Ovary (tissue), 10 donors: ENCODE measurements at places on chromosomes 5 and 9. TPM values are rescaled to one million over a fixed set of nuclear protein-coding genes. Genes with fewer than 3 reads are reported as not detected.

Gene PCDHB9
- polyA plus RNA-seq = 1.5 TPM

DNA sequence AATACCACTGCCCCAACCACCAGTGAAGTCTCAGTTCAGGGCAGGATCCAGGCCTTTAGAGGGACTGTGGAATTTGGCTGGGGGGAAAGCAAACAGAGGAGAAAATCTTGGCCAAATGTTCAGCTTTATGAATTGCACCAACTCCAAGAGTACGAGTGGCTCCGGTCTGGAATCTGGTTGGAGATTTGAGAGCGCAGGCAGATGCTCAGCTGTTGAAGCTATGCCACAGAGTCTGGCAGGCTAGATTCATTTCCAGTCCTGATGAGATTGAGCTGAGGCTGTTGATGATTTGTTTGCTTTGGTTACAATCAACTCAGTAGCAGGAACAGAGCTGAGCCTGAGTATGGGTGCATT is 9.1 kb upstream of the HSPB3 start:
- DNase-seq = no peak

- no peak for DNase-seq
Measured at GRCh38 chr9:88197016-88197415, 58.7 kb upstream of the SPATA31C2 start.

- DNase-seq = no peak
Measured at GRCh38 chr9:113381909-113382411, 5.2 kb upstream of the HDHD3 start.

Gene SPINK13
- polyA plus RNA-seq = not detected

GRCh38 chr9:93237540-93237939 is 53.6 kb downstream of the WNK2 start:
- no peak for DNase-seq

Gene SPATA31C1
- polyA plus RNA-seq = not detected

DNA sequence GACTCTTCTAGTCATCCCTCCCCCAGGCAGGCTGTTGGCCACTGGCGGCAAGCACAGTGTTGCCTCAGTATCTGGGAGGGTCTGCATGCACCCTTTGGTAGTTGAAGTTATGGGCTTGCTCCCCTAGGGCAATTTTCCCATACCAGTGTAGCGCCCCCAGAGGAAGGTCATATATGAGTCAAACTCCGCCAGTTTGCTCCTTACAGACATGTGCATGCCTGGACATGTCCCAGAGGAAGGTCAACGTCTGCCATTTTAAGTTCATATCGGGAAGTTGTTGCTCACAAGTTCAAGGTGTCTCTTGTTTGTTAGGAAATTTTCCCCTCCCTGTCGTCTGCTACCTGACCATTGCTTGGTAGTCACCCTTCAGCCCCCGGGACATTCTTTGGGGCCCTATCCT is 51.3 kb upstream of the MROH2B start:
- no peak for DNase-seq

Gene C9
- not detected for polyA plus RNA-seq

DNA sequence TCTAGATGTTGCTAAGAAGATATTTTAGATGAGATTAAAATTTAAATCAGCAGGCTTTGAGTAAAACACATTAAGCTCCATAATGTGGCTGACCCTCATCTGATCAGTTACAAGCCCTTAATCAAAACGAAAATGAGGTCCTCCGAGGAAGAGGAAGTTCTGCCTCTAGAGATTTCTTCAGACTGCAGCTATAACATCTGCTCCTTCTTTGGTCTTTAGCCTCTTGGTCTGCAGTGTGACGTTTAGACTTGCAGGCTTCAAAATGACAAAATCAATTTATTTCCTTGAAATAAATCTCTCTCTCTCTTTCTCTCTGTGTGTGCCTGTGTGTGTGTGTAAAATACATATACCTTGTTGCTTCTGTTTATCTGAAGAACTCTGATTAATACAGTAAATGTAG is 1429.8 kb upstream of the CDH9 start:
- DNase-seq = no peak

Gene TENT4A
- 12.4 TPM for polyA plus RNA-seq

- DNase-seq = no peak
Measured at GRCh38 chr5:56677690-56678305, 137.6 kb upstream of the MAP3K1 start.

Gene NIPSNAP3A
- polyA plus RNA-seq = 20.7 TPM

DNA sequence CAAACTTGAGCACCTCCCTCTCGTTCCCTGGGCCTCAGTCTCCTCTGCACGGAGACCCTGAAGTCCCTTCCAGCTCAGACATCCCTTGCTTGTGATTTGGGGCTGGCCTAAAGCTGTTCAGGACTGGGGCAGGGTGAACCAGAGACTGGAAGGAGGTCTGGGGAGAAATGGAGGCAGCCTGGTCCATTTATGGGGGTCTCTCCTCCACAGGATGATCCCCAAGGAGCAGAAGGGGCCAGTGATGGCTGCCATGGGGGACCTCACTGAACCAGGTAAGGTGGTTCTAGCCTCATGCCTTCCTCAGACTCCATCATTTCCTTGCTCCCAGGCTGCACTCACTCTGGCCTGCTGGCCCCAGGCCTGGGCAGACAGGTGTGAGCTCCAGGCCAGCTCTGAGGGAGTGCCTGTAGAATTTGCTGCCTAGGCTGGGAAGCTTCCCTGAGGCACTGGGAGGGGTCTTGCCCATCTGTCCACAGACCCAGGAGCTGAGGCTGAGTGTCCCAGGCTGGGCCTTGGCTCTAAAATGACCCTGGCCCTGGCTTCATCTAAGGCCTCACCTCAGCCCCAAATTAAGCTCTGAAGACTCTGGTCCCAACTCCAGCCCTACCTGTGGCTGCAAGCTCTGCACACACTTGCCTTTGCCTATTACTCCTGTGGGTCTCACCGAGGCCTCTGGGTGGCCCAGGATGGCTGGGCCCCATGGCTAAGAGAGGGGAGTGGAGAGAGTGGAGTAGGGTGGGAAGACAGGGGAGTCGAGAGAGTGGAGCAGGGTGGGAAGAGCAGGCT is 1.9 kb downstream of the MYOZ3 start:
- DNase-seq = no peak

GRCh38 chr5:56900395-56900794 is 9.0 kb upstream of the SETD9 start:
- no peak for DNase-seq

Gene TAF11L10
- polyA plus RNA-seq = not detected

GRCh38 chr9:2494562-2494961 is 127.0 kb upstream of the VLDLR start:
- no peak for DNase-seq

GRCh38 chr5:76514292-76514691 is 108.9 kb downstream of the F2RL2 start:
- no peak for DNase-seq

GRCh38 chr5:122412966-122413365 is 100.9 kb downstream of the SNCAIP start:
- DNase-seq = no peak

- no peak for DNase-seq
Measured at GRCh38 chr9:110812886-110813285, 144.3 kb downstream of the MUSK start.

GRCh38 chr9:2157277-2158110 is 142.3 kb downstream of the SMARCA2 start:
- peak; percentile 43 for DNase-seq

- no peak for DNase-seq
Measured at GRCh38 chr9:119526698-119527097, 157.5 kb upstream of the BRINP1 start.

- DNase-seq = no peak
Measured at GRCh38 chr5:149420545-149421371, 41.7 kb upstream of the IL17B start.
